ENCODE measurements at places on chromosomes 7 and 10. TPM values are rescaled to one million over a fixed set of nuclear protein-coding genes. Genes with fewer than 3 reads are reported as not detected.

The PANK1 gene
- 2.0 TPM for total RNA-seq

The SFRP4 gene
- not detected for total RNA-seq

The TRPV5 gene
- not detected for total RNA-seq

The ZSCAN21 gene
- 9.0 TPM for total RNA-seq

The HOXA10 gene
- not detected for total RNA-seq

The ICA1 gene
- 0.62 TPM for total RNA-seq

The TCF7L2 gene
- 1.5 TPM for total RNA-seq

The ABCB4 gene
- total RNA-seq, result 0.38 TPM

The FRAT2 gene
- 9.5 TPM for total RNA-seq

The OR2A42 gene
- not detected for total RNA-seq

The COL28A1 gene
- total RNA-seq, result not detected

The DEPP1 gene
- total RNA-seq, result 0.49 TPM

The AKR1E2 gene
- 5.1 TPM for total RNA-seq

The HMX3 gene
- 0.24 TPM for total RNA-seq

The PILRA gene
- total RNA-seq, result 0.68 TPM

The TEX36 gene
- total RNA-seq, result not detected

The GNAT3 gene
- not detected for total RNA-seq
